Naive thymus-derived CD8-positive, alpha-beta T cell (primary cell): ENCODE measurements at places on chromosomes 7 and 10. TPM values are rescaled to one million over a fixed set of nuclear protein-coding genes. Genes with fewer than 3 reads are reported as not detected.

TMEM248 gene
- 103 TPM for polyA plus RNA-seq

HIP1 gene
- 0.13 TPM for polyA plus RNA-seq

CD36 gene
- 0.73 TPM for polyA plus RNA-seq

GLUD1 gene
- 124 TPM for polyA plus RNA-seq

PRRT4 gene
- 0.19 TPM for polyA plus RNA-seq
